Fibroblast of the conjunctiva (primary cell): ENCODE measurements at places on chromosomes 1 and 21.

- DNase-seq: no peak
Measured at GRCh38 chr1:44014365-44015104, 16.7 kb downstream of the SLC6A9 start.

DNA sequence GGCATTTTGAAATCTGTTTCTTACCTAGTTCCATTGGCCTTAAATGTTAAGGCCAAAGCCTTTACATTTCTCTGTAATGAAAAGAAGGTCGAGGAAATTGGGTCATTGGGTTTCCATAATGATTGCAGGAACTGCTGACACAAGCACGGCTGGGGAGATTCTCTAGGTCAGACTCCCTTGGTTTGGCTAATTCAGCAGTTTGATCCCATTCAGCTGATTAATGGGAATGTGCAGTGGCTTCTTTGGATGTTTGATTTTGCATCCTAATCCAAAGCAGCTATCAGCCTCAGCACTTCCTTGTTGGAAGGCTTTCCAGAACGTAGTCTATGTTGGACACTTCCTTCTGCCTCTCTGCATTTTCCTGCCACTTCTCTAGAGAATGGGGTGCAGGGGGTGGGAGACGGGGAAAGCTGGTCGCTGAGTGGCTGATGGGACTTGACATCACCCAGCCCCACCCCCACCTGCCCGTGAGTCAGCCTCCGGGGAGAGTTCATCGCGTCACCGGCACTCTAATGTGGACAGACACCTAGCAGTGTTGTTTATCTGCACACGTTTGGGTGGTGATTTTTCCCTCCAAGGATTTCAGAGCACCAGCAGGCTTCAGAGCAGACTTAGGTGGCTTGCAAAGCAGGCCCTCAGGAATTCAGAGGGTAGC lies 5.4 kb downstream of the PSEN2 start:
- DNase-seq: no peak

GRCh38 chr1:43980255-43981134 lies 1.5 kb downstream of the B4GALT2 start:
- DNase-seq: no peak

- DNase-seq: no peak
Measured at GRCh38 chr1:56494306-56494705, 85.1 kb downstream of the PLPP3 start.

- no peak for DNase-seq
Measured at GRCh38 chr1:185315445-185316071, 1.5 kb downstream of the IVNS1ABP start.

DNA sequence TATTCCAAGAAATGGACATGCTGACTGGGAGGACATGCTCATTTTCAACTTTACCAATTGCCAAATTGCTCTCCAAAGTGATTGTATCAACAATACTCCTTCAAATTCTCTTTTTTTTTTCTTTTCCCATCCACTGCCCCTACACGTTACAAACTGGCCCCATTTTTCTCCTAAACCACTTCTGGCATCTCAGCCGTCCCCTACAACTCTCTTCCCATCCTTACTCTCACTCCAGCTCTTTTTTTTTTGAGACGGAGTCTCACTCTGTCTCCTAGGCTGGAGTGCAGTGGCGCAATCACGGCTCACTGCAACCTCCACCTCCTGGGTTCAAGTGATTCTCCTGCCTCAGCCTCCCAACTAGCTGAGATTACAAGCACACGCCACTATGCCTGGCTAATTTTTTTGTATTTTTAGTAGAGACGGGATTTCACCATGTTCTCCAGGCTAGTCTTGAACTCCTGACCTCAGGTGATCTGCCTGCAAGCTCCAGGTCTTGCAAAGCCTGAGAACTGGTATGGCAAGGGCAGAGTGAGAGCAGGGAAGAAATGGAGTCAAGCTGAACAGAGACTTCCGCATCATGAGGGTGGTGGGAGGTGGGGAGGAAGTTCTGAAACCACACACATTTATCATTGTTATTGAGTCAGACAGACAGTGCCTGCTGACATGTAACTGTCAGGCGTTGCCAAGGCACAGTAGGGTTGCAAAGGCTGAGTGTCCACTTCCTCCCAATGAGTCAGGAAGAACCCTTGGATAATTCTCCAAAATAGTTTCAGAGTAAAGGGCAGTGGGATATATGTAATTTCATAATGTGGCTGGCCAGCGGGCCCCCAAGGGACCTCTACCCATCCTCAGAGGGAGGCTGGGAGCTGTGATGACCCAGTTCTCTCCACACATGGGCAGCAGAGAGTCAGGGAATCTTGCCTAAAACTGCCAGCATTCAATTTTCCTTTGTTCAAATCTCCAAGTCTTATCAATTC lies 17.4 kb downstream of the CELA3A start:
- peak; percentile 74 for DNase-seq

- no peak for DNase-seq
Measured at GRCh38 chr1:234656070-234656895, 46.3 kb upstream of the IRF2BP2 start.

- no peak for DNase-seq
Measured at GRCh38 chr1:224405604-224405970, 29.0 kb downstream of the WDR26 start.

- no peak for DNase-seq
Measured at GRCh38 chr1:89198491-89199072, at the start of gene GBP4. Gene GBP4 (minus strand): TSS chr1:89198942. CDS start chr1:89198834, 108 bp downstream.

DNA sequence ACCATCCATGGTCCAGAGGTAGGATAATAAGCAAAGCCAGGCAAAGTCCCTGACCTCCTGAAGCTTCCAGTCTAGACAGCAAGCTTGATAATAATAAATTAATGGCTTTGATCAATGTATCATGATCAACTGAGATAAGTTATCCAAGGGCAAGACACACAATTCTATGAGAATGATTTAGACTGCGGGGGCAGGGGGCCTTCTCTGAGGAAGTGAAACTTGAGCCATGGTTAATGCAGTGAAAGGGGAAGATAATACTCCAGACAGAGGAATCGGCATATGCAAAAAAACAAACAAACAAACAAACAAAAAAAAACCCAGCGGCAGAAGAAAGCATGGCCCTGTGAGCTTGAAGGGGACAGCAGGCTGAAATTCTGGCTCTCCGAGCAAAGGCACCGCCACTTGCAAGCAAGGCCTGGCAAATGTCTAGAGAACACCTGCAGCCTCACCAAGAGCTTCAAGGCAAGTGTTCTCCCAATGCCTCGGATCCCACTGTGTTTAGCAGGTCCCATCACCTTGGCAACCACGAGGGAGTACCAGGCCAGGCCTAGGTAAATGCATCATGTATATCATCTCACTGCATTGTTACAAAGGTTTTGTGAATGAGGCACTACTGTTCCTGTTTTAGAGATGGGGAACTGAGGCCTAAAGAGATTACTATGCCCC lies 24.9 kb downstream of the CSMD2 start:
- no peak for DNase-seq

DNA sequence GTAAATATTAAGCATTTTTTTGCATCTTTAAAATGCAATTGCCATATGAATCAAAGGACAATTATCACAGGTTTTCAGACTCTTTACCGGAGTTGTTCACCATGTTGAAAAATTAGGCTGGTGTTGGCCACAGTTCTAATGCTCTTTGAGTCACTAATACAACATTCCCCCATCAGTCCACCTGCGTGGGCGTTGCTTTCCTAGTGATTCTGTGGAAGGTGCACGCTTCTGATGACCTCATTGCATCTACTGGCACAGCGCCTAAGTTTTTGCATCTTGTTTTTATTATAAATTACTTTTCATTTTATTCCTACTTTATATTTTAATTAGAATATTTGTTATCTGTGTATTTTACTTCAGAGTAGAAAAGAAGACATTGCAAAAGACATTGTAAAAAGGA lies 4.7 kb upstream of the F5 start:
- DNase-seq: no peak

- DNase-seq: no peak
Measured at GRCh38 chr1:52633291-52633754, 355 bp downstream of the SHISAL2A start.

- DNase-seq: no peak
Measured at GRCh38 chr1:110443451-110443850, 7.5 kb upstream of the PROK1 start.

GRCh38 chr1:192190066-192190465 lies 31.8 kb downstream of the RGS18 start:
- no peak for DNase-seq

GRCh38 chr21:32717851-32718316 lies 9.9 kb downstream of the SYNJ1 start:
- DNase-seq: no peak

- DNase-seq: no peak
Measured at GRCh38 chr1:102089791-102090190, 93.1 kb upstream of the OLFM3 start.

GRCh38 chr1:151311589-151312331 lies 15.5 kb downstream of the PI4KB start:
- peak; percentile 98 for DNase-seq

- no peak for DNase-seq
Measured at GRCh38 chr1:89047734-89048133, 17.3 kb downstream of the GBP1 start.

DNA sequence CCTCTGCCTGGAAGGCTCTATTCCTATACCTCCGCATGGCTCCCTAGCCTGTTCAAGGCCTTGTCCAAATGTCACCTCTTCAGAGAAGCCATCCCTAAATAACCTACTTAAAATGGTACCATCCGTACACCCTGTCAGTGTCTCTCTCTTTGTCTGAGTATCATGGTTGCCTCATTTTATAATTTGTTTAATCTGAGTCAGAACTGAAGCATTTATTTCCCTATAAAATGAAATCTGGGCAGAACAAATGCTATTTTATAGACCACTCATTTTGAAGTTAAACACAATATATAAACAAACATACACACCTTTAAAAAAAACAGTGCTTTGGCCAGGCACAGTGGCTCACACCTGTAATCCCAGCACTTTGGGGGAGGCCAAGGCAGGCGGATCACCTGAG lies 30.2 kb downstream of the RERE start:
- no peak for DNase-seq

GRCh38 chr1:77473690-77474089 lies 191.9 kb downstream of the AK5 start:
- DNase-seq: peak; percentile 70

GRCh38 chr1:115545791-115546733 lies 95.7 kb upstream of the VANGL1 start:
- peak; percentile 78 for DNase-seq

- DNase-seq: no peak
Measured at GRCh38 chr1:94471271-94471670, 53.1 kb downstream of the ABCD3 start.

GRCh38 chr1:198157241-198157846 lies 546 bp downstream of the NEK7 start:
- DNase-seq: peak; percentile 91

GRCh38 chr1:2602866-2603520 lies 16.4 kb downstream of the PRXL2B start:
- no peak for DNase-seq

DNA sequence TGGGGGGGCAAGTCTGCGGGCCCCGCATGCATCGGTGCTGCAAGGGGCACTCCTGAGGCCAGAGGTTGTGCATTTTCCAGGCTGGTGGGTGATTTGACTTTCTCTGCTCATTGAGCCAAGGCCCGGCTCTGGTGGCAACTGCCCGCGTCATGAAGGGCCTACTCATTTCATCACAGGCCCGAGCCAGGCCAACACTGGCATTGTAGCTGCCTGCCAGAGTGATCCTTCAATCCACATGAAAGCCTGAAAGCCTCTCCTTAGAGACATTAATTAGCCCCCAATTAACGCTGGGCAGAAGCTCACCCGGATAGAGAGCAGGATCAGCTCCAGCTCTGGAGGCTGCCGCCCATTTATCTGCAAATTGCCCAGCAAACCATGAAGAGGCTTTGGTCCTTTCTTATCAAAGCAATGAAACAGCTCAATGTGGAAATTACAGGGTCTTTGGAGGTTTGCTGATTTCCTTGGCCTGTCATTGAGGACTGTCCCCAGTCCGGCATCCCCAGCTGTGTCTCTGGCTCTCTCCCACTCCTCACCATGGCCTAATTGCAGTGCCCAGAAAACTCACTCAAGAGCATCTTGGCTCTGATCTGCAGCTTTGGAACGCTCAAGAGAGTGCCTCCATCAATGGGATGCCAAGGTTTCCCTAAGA lies 50.4 kb upstream of the STUM start:
- no peak for DNase-seq

- no peak for DNase-seq
Measured at GRCh38 chr1:245411245-245412036, 256.7 kb downstream of the KIF26B start.

DNA sequence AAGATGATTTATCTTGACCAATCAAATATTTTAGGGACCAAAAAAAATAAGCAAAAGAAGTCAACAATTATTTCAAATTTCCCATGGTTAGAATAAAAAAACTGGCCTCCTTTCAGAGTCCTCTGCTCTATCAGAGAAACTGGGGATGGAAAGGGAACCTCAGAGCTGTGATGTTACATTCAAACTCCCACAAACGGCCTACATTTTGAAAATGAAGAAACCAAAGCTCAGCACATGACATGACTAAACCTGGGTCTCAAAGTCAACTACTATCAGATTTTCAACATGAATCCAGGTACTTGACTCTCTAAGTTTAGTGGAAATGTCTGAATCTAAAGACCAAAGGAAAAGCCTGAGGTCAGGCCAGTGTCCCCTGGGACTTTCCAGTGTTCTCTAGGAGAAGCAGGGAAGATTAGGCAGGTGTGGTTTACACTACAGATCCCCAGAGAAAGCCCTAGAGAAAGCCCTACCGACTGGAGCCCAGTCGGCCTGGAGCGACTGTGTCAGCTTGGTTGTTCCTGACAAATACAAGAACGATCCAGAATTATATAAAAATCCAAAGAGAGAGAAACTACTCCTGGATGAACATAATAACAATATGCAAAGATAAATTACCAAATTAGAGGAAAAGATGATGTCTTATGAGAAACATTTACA lies 24.8 kb downstream of the JAK1 start:
- no peak for DNase-seq

GRCh38 chr1:183278739-183279591 lies 92.9 kb downstream of the LAMC2 start:
- no peak for DNase-seq

DNA sequence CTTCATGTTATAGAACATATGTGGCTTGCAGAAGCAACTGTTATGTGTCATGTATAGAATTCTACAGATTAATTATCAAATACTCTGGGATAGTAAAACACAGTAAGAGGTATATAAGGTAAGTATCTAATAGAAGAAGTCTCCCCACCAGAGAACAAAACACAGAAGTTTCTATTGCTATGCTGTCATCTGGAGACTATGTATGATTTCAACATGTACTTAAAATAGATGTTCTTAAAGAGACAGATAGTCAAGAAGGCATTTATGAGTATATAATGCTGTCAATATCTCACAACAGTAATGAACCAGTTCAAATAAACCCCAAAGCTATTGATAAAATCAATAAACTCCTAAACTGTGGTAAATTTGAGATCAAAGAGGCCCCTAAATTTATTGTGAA lies 8.1 kb upstream of the ADCY10 start:
- DNase-seq: no peak

GRCh38 chr1:208002672-208003071 lies 91.7 kb upstream of the CD34 start:
- DNase-seq: no peak

DNA sequence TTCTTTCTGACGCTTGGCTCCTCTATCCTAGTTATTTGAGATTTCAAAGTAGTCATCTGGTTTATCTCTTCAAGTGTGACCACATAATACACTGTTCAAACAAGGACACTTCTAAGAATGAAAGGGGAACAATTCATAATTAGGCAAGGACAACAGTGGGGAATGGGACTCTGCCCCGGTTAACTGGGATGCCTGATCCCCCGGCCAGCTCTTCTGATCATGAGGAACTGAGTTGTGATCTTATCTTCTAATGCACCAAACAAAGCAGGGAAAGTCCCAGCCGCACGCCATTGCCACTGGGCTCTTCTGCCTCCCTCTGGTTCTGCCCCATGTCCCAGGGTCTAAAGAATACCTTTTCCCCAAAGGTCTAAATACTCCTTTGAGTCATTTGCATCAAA lies 158.2 kb upstream of the IRF2BP2 start:
- no peak for DNase-seq

GRCh38 chr21:45179568-45180245 lies 105.3 kb downstream of the ADARB1 start:
- no peak for DNase-seq
